ENCODE measurements at places on chromosomes 5 and 9.

- DNase-seq, result no peak
Observed at GRCh38 chr9:21081451-21081850, 3.7 kb upstream of the IFNB1 start.

GRCh38 chr5:92518318-92518904, 1062.6 kb downstream of the NR2F1-AS1 start:
- DNase-seq, result no peak

DNA sequence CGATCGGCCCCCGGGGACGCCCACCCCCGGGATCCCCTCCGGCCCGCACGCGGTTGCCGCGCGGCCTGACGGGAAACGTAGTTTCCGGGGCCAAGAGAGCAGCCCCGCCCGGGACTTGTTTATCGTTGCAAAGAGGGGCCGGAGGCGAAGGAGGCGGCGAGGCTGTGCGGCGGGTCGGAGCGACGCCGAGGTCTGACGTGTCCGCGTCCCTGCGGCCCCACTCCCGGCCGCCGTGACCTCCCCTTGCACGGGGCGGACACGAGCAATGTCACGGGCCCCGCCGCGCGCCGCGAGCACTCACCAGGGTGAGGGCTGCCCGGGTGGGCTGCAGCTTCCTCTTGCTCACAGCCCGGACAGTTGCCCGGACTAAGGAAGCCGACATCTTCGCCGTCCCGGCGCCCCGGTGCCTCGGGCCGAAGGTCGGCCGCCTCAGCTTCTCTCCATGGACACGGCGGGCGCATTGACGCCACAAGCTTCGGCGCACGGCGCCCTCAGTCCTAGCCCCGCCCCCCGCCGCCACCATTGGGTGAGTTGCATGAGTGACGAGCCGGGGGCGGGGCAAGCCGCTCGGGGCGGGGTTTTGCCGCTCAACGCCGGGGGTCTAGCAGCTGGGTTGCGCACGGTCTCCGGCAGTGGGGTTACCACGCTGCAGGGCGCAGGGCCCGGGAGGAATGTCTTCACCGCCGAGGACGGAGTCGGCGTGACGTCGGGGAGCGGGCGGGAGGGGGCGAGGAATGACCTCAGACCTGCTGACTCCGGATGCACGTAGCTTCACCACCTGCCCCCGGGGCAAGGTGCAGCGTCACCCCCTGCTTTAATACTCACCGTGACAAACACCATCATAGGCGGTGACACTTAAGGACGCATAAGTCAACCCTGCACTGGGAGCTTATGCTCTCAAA, at the start of gene ISCA1:
Gene ISCA1, minus strand, starts transcription at position 462 of the 902 bp plus-strand sequence. Its CDS starts 80 bp downstream, at position 382.
- peak; percentile 99 for DNase-seq

- DNase-seq, result no peak
Observed at GRCh38 chr9:85742597-85742936, 813 bp upstream of the AGTPBP1 start.

- DNase-seq, result no peak
Observed at GRCh38 chr9:134216449-134216951, 52.1 kb upstream of the RNU6ATAC start.

GRCh38 chr9:20512106-20512505, 110.2 kb downstream of the MLLT3 start:
- no peak for DNase-seq

GRCh38 chr9:91071184-91071990, 269.8 kb downstream of the SYK start:
- peak; percentile 52 for DNase-seq

DNA sequence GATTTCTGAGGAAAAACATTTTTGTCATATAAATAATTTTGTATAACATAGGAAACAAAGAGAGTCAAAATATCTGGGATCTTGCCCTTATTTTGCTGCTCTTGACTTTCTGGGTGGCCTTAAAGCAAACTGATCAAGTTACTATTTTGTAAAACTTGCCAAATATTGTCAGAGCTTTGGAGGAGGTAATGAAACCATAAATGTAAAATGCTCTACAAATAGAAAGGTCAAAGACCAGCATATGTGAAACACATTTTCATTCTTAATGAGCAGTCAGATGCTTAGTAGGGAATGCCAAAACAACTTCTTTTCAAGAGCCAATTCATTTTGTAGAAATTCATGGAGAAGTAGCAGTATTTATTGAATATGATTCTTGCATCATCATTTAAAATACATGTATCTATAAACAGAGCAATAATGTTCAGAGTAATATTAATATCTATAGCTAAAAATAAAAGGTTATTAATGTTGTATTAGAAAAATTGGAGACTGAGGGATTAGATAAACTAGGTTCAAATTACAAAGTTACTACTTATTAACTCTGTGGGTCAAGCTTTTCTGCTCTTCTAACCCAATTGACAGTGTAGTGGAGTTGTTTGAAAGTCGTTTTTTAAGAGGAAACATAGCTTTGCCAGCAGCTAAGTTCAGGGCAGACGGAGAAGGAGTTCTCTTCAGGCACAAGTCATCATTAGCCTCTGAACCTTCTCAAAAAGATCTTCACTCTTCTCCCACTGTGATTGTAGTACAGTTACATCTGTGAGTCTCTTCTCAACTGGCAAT, 2053.1 kb downstream of the EFNA5 start:
- DNase-seq, result no peak

GRCh38 chr5:15993919-15994318, 185.7 kb downstream of the MARCHF11 start:
- DNase-seq, result no peak

DNA sequence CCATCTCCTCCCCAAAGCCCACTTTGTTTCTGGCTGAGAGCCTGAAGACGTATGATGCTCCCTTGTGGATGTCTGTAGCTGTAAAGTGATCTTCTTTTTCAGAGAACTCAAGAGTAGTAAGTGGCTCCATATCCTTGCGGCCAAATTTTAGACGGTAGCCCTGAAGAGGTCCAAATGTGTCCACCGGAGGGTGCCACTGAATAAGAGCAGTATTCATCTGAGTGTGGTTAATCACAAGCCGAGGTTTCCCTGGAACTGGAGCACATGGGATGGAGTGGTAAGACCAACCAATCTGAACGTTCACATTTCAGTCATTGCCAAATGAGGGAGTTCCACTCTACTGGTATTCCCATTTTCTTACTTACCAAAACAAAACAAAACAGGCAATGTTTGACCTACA, 686.5 kb upstream of the DMAC1 start:
- no peak for DNase-seq

DNA sequence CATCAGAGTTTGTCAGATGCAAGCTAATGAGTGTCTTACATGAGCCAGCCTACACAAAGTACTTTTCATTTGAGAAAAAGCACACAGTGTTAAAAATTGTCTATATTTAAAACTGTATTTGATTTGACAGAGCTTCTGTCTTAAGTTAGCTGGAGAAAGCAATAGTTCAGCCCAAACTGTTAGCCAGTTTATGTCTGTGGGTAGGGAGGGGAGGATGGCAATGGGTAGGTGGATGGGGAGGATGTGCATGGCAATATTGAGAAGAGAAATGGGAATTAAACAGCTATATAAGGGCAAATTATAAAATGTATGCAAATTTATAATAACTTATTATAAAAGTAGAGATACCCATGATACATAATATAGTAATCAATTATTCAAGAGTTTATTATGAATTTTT, 31.3 kb downstream of the CDH9 start:
- no peak for DNase-seq

DNA sequence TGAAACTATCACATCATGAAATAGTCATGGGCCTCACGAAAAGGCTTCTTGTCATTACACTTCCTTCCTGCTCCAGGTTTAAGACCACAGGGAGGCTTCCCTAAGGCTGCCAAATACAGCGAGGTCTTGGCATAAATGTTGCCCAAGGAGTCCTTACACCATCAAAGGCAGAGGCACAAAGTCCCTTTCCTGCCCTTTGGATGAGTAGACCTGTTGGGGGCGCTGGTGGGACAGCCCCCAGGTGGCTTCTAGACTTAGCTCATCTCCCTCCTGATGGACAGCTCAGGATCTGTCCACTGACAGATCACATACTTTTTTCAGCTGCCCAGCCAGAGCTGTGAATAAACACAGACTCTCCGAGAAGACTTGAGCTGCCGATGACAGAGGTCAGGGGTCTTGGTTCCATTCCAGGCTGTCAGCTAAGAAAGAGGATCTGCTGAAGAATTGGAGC, 15.5 kb upstream of the MEGF9 start:
- no peak for DNase-seq

DNA sequence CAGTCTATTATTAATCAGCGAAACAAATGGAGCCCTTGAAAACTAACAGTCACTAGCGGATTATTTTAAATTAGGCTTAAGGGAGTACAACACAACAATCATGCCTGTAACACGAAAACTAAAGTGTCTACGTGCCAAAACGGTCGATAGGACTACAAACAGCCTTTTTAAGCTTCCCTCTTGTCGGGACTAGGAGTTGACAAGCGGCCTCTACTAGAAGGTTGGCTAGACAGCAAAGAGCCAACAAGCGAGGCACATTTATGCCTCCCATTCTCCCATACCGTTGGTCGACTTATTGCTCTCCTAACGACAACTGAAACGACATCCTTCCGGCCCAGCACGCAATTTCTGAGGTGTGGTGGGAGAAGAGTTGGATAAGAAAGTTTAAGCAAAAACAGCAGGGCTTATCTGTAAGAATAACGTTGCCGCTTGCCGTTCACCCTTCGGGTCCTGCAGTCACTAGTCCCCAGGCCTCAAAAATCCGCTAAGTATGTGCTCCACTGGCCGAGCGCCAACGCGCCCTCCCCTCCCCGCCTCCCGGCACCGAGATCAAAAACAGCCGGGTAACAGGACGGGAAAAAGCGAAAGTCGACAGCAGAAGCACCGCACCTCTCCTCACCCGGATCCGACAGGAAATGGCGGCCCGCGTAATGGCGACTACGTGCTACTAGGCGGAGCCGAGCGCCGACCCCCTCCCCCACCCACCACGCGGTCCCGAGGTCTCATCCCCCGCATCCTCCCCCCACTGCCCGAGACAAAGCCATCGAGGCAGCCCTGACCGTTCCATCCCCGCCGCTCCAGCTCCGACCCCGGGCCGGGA, 813 bp downstream of the HNRNPK start:
- DNase-seq, result peak; percentile 85

DNA sequence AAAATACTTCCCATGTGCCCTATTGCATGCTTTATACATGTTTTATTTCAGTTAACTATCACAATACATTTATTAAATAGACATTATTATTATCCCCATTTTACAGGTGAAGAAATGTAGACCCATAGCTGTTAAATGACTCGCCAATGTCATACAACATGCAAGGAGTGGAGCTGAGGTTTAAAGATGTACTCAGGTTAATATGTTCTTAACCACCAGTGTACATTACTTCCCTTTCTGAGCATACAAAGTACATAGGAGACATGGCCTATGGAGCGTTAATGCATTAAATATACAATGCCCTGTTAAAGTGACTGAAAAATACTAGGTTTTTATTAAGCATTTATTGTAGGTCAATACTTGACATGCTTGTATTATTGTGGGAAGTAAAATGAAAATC, 407.0 kb downstream of the PDE4D start:
- no peak for DNase-seq

DNA sequence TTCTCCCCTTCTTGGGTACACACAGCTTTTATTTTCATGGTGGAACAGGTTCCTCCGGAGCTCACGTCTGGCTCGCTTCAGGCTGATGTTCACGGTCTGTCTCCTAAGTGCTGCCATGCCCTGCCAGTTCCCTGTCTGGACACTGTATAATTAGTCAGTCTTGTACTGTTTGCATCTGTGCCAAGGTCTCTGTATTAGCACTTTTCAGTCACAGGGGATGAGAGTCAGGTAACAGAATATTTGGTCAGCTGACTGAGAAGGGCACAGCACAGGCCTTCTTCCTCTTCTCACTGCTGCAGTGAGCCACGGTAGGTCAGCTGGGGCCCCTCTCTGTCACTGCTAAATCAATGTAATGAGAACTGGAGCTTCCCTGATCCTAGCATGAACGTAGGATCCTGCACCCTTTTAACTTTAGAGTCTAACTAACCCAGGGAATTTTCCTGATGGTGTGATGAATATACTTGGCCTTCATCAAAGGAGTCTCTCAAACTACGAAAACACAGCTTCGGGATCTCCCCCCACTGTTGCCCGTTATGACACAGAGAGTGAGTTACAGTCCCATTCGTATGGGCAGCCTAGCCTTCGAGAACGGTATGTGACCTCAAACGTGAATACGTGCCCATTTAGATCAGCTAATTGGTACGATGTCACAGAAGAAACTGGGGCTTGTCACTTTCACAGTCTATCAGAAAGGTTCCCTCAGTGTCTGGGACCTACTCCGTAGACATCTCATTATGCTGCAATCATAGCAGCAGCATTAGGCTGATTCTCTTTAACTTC, 354.1 kb upstream of the RFX3 start:
- no peak for DNase-seq

DNA sequence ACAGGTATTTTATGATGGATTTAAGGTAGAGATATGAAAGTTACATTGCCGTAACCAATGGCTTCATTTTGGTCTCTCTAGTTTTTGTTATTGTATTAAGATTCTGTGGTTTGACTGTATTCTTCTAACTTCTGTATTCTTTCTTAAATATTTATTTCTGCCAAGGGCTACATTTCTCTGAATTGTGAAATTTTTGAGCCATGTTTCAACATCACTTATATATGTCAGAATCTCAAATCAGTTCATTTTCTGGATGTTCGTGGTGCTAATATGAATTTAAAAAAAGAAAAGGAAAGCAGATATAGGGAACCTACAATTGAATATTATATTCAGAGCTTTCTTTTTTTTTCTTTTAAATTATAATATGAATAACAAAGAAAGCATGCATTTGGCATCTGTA, 142.7 kb downstream of the ANXA1 start:
- DNase-seq, result no peak

DNA sequence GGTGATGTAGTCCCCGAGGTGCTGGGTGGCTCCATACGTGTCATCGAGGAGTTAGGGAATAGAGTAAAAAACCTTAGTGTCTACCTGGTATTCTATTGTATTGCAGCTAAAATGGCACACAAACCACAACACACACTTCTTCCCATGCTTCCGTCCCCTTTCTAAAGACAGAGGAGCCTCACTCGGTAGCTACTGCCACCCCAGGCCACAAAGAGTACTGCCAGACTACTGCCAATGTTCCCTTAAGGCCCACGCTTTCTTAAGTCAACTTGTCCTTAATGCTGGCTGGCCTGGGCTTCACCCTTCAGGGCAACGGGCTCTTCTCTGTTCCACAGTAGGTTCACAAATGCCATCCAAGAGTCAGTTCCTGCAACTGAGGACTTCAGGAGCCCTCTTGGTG, 673.0 kb downstream of the ELAVL2 start:
- DNase-seq, result no peak

DNA sequence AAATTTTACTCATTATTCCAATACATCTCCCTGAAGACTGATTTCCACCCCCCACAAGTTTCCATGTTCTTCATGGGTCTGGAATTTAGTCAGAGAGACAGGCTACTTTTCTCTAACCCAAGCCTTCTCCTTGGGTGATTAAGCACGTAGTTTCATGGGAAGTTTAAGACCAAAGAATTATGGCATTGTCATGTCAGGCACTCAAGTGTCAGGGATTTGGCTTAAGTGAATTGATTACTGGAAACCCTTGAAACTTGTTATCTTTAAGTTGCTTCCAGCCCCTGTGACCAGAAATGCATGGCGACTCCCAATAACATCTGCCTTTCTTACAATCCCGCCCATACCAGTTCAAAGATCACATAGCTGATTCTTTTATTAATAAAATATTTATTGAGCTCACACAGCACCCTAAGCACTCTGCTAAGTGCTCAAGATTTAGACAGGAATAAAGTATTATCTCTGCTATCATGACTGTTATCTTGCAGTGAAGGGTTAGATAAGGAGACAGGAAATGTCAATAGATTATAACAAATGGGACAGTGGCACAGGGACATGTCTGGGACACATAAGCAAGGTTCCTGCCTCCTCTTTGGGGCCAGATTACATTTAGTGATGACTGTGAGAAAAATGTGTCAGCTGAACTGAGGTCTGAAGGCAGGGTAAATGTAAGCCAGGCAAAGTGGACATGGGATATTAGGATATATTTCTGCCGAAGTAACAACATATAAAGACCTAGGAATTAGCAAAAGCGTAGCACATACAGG, 241.2 kb upstream of the TNC start:
- DNase-seq, result no peak

Data from activated CD8-positive, alpha-beta memory T cell treated with anti-CD3 and anti-CD28 coated beads, Interleukin-2, amount 50 U/mL, for 4 hours (primary cell).